SW 1271 (cell line): ENCODE measurements at places on chromosomes 13 and 19.

- DNase-seq: no peak
Measured at GRCh38 chr19:4640247-4641000, 1.1 kb downstream of the TNFAIP8L1 start.

DNA sequence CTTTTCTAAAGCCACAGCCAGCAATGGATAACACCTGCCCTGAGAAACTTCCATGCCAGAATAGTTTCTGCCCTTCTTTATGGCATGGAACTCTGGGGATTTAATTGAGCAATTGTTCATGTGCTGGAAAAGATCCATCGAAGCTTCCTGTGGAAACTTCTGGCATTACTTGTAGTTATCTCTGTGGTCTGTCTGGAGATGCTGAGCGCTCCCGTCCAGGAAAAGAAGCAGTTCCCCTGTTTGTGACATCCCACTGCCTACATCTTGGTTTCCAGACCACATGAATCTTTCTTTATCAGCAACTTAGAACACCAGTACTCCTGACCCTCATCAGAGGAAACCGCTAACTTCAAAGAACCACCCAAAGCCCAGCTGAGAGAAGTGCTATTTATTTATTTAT is 24.6 kb downstream of the FLT1 start:
- no peak for DNase-seq

- DNase-seq: no peak
Measured at GRCh38 chr13:113275387-113275786, 21.7 kb upstream of the LAMP1 start.

- no peak for DNase-seq
Measured at GRCh38 chr19:15595069-15595468, 19.9 kb upstream of the CYP4F8 start.
